ENCODE measurements at places on chromosomes 7 and 10. TPM values are rescaled to one million over a fixed set of nuclear protein-coding genes. Genes with fewer than 3 reads are reported as not detected.

BAIAP2L1 gene
- 1.3 TPM for total RNA-seq

SLC12A9 gene
- total RNA-seq = 24.7 TPM

SUGCT gene
- 1.4 TPM for total RNA-seq

FAM131B gene
- total RNA-seq = 2.8 TPM

ACTL6B gene
- not detected for total RNA-seq

ZNRF2 gene
- total RNA-seq = 12.4 TPM

ZPBP gene
- 0.22 TPM for total RNA-seq

All from CD8-positive, alpha-beta memory T cell (primary cell).